ENCODE measurements at places on chromosomes 6 and 20. TPM values are rescaled to one million over a fixed set of nuclear protein-coding genes. Genes with fewer than 3 reads are reported as not detected.
A peak's percentile ranks its signal among the peaks of the same experiment; 100 is the strongest.

ELOVL4 gene
- total RNA-seq = not detected

DNA sequence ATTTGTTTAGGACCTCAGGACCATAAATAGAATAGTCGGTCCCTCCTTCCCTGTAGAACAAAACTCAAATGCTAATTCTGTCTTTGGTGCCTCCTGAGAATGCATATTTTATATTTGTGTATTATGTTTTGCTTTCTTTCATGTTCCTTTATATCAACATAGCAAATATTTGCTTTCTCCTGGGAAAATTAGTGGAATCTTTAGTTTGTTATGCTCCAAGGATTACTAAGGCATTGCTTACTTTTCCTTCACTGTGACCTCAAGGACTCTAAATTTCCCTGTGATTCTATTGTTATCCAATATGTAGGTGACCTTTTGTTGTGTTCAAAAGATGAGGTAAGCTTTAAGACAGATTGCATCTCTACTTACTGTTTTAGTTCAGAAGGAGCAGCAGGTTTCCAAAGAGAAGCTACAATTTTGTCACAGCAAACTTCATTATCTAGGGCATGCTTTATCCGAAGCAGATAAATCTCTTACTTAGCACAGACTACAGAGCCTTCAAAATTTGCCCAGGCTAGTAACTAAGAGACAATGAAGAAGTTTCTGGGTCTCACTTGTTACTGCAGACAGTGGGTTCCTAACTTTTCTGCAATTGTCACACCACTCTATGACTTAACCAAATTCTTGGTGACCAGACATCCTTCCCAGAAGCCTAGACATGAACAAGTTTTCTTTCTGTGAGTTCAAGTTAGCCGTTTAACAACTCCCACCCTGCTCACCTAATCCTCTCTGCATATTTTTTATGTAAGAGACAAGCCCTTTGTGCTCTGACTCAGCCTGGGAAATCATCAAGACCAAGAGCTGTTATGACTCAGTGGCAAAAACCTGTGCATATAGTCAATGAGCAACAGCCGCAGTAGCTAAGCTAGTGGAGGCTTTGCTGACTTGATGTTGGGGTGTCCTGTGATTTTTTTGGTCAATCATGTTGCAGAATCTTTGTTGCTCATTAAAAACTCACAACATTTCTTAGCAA, 378.8 kb downstream of the QKI start:
- peak; percentile 0 for DNase-seq
- no peak overlapping the region for H3K27ac ChIP-seq
- no peaks in the 10 kb centered on the region for H3K27me3 ChIP-seq
- no peaks in the 10 kb centered on the region for H3K4me1 ChIP-seq
- no peaks in the 10 kb centered on the region for H3K36me3 ChIP-seq

DNA sequence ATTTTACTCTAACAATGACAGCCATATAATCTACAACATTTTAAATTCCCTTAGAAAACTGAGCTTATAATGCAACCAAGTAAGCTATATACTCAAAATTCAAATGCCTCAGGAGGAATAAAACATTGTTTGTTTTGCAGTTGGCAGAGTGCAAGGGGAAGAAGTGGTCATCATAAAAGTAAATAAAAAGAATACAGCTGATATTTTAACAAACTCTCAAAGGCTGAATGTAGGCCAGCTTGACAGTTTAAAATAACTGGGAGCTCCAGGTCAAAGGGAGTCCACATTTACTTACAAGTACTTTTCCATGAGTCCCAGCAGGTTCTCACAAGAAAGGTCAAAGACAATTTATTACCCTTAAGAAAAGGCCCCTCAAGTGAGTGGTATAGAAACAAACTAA, 589.8 kb downstream of the BCKDHB start:
- H3K27me3 ChIP-seq = no peaks in the 10 kb centered on the region
- no peaks in the 10 kb centered on the region for H3K4me1 ChIP-seq
- no peaks in the 10 kb centered on the region for H3K36me3 ChIP-seq
- DNase-seq = no peak

DNA sequence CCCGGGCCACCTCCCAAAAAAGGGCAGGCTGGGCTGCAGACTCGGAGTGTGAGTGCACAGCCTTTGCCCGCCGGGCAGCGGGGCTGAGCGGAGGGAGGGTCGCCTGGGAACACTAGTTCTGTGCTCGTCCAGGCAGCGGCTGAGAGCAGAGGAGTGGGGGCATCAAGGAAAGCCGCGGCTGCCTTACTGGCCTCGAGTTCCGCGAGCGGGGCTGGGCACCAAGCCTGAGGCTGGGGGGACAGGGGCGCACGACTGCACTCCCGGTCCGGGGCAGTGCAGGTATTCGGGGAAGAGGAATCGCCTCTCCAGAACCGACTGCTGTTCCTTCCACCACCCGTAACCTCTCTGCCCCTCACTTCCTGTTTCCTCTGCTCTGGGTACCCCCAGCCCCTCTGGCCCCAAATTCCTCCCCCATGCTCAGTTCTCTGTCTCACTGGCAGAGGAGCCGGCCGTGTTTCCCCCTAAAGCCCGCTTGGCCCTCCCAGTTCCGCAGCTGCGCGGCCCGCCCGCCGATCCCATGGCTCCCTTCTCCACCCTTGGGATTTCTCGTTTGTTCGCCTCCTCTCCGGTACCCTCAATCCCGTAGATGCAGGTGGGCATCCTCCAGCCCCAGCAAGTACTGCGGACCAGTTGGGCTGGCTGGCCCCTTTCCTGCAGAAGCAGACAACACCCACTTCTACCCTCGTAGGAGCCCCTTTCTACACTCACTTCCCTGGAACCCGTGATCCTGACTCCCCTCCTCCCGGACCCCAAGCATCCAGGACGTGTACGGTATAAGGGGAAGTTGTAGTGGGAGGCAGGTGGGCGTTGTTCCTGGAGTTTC, 5.1 kb downstream of the RING1 start:
- no peaks in the 10 kb centered on the region for H3K27me3 ChIP-seq
- no peak for DNase-seq
- H3K36me3 ChIP-seq = peaks cover 10% of the 10 kb centered on the region

DNA sequence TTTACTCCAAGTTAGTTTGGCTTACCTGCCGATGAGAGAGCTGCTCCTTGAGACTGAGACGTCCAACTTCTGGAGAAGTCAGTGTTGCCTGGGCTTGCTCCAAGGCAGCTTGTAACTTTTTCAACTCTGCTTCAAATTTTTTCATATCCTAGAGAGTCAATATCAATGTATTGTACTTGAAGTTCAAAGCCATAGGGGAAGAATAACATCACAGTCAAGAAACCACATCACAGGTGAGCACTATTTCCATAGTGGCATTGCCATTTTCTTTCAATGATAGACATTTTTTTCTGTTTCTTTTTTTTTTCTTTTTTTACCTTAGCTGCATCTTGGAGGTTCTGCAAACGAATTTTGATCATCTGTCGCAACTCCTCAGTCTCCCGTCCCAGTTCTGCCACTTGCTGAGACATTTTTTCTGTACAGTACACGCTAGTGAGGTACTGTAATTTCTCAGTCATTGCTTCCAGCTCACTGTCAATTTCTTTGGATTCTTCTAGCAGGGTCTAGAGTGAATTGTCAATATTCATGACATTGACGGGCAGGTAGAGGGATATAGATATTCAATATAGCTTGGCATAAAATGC, 326.7 kb downstream of the SYNE1 start:
- no peaks in the 10 kb centered on the region for H3K36me3 ChIP-seq
- H3K4me1 ChIP-seq = no peaks in the 10 kb centered on the region

All from HCT116 (cell line).